ENCODE measurements at places on chromosomes 6 and 20. TPM values are rescaled to one million over a fixed set of nuclear protein-coding genes. Genes with fewer than 3 reads are reported as not detected.

Gene SAPCD1
- total RNA-seq = not detected

Gene OXT
- total RNA-seq = not detected

Gene EXOC2
- 18.0 TPM for total RNA-seq

Gene COL12A1
- 110 TPM for total RNA-seq

Gene C4B
- 0.39 TPM for total RNA-seq

Gene PRRT1
- total RNA-seq = 0.78 TPM

Measured in epithelial cell of alveolus of lung (primary cell).